AG04449 (cell line): ENCODE measurements at places on chromosomes 3 and 15.

- no peak for DNase-seq
Measured at GRCh38 chr3:196670339-196670738, 30.8 kb downstream of the NRROS start.

- DNase-seq = no peak
Measured at GRCh38 chr15:95261546-95261945, 1030.2 kb downstream of the MCTP2 start.

DNA sequence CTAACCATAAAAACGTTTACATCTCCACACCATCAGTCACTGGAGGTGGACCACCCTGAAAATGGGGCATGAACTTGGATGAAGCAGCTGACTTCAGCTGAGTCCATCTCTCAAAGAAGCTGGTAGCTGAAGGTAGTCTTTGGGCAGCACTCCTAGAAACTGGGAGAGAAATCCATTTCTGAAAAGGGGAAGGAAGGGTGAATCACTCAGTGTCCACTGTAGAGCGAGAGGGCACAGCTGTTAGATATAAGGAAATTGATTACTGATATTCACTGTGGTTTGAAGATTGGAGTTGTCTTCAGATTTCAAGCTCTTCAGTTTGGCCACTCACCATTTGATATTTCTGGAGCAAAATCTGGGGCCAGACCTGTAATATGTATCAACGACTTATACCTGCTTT lies 499.0 kb upstream of the UBE2E2 start:
- DNase-seq = no peak

DNA sequence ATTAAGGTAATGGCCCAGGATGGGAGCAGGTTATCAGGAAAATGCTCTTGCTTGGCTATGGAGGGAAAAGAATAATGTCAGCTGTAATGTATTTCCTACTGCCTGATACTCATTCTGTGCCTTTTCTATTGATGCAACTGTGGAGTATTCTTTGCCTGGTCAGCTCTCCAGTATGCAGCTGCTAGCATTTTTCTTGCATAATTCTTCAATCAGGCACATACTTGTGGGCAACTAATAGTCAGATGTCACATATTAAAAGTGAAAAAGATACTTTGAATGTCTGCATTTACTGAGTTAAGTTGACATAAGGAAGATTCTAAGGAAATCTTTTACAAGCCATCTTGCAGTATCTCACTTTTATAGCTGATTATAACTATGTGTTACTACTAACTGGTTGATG lies 29.5 kb downstream of the CD80 start:
- peak; percentile 77 for DNase-seq

DNA sequence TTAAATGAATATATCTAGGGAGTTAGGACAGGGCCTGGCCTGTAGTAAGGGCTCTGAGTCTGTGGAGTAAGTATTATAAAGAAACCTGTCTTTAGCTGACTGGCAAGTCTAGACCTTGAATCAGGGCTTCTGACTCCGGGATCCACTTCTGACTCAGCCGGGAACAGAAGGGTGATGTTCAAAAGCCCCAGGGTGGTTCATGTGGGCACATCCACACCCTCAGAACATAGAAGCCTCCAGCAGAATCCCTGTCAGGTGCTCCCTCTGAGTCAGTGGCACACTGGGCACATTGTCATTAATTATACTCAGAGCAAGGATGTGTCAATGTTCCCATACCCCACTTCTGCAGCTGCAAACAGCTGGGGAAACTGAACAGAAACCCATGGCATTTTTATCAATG lies 26.7 kb upstream of the SNRK start:
- no peak for DNase-seq

DNA sequence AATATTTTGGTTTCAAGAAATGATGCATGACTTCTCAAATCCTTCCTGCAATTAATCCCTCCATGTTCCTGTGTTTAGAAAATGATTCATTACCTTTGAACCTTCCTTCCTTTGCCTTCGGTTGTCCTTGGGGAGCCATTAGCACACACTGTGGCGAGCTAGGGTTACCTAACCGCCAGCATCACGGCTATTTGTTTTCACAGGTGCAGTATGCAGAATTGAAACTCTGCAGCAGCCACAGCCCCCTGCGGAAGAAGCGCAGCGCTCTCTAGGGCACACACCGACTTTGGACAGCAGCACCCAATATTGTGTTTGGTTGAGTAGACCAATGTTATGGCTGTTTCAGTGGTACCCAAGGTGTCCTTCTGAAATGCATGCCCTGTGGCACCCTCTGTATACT lies 247.4 kb downstream of the MCTP2 start:
- DNase-seq = no peak

DNA sequence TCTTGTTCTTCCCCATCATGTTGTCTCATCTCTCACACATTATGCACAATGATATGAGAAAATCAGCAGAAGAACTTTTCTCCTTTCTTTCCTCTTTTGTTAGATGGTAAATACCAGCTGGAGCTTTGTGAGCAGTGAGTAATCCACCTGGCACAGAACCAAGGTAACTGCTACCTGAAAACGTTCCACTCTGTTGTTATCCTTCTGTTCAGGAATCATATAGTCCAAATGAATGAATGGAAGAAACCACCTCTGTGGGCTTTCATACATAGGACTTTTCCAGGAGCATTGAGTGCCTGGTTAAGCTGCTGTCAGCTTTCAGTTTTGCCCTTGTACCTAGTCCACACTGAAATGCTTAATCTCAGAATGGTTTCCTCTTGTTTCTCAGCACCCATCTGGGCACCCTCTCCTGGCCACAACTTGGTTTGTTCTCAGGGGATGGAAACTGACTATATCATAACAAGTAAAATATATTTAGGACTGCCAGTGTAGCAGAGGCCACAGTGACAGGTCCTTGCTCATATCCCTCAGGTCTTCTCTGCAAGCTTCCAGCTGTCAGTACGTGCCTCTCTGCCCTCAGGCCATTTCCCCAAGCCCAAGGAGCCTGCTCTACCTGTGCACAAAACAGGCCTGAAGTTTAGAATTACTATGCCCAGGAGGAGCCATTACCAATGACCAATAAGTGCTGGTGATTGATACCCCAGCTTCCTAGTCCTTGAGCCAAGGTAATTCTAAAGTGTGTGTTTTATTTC lies 23.5 kb upstream of the SLC4A7 start:
- DNase-seq = no peak

DNA sequence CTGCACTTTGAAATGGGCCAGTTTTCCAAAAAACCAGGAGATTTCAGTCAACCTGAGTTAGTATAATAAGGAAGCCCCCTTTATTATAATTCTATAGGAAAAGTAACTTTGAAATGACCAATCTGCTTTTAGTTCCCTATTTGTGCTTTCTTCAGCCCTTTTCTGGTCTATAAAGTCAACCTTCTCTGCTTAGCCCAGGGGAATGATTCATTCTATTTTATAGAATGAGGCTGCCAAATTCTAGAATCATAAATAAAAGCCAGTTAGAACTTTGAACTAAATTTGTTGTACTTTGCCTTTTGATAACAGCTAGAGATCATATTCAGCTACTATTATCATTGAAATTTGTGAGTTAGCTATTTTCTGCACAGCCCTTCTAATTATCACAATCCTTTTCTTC lies 24.7 kb downstream of the CIP2A start:
- DNase-seq = no peak

GRCh38 chr3:190767851-190768250 lies 94.6 kb downstream of the GMNC start:
- DNase-seq = no peak

DNA sequence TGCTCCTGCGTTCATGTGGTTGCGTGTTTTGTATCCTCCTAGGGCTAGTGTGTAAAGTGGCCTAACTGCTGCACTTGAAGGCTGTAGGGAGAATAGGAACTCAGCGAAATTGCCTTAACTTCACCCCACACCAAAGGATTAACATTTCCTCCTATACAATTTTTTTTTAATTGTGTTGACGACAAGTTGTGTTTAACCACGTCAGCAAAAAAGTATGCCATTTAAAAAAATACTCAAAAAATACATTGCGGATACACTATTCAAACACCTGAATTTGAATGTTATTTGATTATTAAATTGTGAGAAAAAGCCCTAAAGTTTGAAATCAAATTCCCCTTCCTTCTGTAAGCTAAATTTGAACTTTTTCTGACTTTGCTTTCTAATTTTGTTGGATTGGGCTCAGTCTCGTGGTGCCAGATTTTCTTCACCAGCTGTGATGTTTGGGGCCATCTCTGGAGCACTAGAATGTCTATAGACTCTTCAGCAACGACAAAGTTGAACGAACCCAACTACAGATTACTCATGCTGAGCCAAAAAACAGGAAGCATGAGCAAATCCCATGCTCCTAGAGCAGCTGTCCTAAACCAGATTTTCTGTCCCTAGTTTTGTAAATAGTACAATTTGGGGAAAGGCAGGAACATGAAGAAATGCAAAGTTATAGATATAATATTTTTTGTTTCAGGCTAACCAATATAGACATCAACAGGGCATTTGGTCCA lies 8.1 kb upstream of the SLC9A9 start:
- no peak for DNase-seq

DNA sequence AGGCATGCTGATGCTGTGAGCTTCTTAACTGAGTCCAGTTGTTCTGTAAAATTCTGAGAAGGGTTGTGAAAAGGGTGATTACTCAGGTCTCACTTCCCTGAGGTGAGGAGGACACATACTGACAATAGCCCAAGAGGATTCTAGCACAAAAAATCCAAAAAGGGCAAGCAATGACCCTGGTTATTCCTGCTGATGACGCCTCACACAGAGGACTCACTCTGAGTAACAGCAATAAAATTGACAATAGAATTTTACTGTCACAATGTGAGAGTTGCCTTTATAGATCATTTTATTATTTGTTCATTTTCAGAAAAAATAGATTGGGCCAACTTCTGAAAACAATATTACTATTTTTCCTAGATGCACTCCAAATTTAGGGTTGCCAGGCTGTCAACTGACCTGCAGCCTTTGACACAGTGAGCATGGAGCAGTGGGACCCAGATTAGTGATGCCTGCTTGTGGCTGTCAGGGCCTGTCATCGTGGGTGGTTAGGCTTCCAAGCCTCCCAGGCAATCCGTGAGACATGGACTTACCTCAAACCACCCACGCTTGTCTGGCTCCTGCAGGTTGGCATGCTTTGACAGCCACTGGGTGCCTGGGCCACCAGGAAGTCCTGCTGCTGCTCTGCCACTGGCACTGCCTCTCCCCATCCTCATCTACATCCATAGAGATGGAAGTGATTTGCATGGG lies 396.0 kb upstream of the THBS1 start:
- no peak for DNase-seq

DNA sequence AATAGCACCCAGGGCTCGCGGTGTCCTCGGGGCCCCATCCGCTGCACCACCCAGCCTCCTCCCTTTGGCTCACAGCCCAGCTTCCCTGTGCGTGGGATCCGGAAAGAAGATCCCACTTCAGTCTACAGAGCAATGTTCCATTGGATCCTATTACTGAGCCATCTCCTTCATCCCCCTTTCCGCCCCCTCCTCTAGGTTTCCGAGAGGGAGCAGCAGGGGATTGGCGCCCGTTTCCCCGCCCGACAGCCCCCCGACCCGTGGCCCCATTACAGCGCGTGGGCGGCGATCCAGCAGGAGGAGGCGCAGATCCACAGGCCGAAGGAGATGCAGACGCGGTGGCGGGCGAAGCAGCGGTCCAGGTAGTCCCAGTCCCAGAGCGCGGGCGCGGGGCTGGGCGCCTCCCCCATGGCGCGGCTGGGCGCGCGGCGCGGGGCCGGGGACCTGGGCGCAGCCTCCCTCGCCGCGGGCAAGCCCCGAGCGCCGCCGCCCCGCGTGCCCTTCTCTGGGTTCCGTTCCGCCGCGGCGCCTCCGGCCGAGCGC lies 340 bp downstream of the TMEM44 start:
- DNase-seq = no peak

GRCh38 chr15:39124155-39124552 lies 456.7 kb upstream of the THBS1 start:
- DNase-seq = no peak

GRCh38 chr3:157671656-157672055 lies 168.4 kb upstream of the VEPH1 start:
- DNase-seq = no peak

- DNase-seq = peak; percentile 98
Measured at GRCh38 chr3:72155391-72156064, 370.6 kb upstream of the PROK2 start.

DNA sequence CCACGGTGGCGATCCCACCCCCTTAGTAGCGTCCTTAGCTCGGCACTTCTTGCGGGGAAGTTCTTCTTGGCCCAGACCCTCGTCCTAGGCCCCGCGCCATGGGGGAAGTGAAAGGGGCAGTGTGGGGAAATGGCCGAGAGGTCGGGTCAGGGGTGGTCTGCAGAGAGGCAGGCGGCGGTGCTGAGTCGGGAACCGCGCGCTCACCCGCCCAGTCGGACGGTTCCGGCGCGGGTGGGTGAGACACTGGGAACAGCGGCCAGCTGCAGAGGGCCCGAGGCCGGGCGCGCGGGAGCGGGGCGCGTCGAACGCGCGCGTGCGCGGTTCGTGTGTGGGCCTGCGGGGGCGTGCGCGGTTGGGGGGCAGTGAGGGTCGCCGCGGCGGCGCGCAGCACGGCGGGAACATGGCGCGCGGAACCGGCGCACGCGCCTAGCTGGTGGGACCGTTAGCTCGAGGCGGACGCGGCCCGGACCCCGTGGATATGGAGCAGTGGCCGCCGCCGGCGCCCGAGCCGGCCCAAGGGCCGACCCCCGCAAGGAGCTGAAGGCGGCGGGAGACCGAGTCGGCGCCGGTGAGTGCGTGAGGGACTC lies 246.9 kb downstream of the GOLGA6L6 start:
- no peak for DNase-seq

DNA sequence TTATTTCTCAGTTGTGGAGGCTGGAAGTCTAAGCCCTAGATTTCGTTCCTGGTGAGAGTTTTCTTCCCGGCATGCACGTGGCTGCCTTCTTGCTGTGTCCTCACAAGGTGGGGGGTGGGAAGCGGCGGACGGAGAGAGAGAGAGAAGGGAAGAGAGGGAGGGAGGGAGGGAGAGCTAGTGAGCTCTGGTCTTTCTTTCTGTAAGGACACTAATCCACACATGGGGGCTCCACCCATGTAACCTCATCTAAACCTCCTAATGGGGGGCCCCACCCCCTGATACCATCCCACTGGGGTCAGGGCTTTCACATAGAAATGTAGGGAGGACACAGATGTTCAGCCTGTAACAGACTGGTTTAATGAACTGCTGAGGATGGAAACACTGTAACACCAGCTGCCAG lies 7.3 kb downstream of the FBLN2 start:
- no peak for DNase-seq

GRCh38 chr3:100465892-100466777 lies 26.3 kb upstream of the TMEM45A start:
- DNase-seq = no peak

GRCh38 chr15:45618813-45619212 lies 16.0 kb upstream of the SQOR start:
- no peak for DNase-seq

GRCh38 chr3:193168931-193169330 lies 72.1 kb upstream of the PLAAT1 start:
- no peak for DNase-seq

GRCh38 chr15:69094124-69094921 lies 66.1 kb upstream of the GLCE start:
- DNase-seq = no peak

- no peak for DNase-seq
Measured at GRCh38 chr3:151430821-151431484, 29.9 kb downstream of the IGSF10 start.

- no peak for DNase-seq
Measured at GRCh38 chr3:171459137-171459941, 866 bp downstream of the TNIK start.
